ENCODE measurements at places on chromosomes 3 and 15.
A peak's percentile ranks its signal among the peaks of the same experiment; 100 is the strongest.

DNA sequence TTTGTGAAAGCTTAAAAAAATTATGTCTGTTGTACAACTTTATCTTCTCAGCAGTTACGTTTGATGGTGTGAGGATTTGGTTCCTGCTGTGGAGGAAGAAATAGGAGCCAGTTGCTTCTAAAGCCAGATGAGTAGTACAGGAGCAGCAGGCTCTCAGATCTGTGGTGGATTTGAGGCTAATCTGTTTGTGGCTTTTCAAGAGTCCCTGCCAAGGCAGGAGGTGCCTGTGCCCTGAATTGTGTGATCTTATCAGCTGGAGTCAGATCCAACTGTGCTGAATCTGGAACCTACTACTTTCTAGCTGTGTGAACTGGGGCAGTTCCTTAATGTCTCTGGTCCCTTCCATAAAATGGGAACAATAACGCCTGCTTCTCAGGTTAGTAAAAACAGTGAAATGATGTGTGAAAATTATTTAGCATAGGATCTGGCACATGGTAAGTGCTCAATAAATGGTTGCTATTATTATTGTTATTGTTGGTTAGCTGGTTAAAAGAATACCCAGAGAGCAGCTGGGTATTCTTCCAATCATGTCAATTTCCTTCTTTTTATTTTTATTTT lies 7.7 kb downstream of the CLDN11 start:
- DNase-seq = no peak

DNA sequence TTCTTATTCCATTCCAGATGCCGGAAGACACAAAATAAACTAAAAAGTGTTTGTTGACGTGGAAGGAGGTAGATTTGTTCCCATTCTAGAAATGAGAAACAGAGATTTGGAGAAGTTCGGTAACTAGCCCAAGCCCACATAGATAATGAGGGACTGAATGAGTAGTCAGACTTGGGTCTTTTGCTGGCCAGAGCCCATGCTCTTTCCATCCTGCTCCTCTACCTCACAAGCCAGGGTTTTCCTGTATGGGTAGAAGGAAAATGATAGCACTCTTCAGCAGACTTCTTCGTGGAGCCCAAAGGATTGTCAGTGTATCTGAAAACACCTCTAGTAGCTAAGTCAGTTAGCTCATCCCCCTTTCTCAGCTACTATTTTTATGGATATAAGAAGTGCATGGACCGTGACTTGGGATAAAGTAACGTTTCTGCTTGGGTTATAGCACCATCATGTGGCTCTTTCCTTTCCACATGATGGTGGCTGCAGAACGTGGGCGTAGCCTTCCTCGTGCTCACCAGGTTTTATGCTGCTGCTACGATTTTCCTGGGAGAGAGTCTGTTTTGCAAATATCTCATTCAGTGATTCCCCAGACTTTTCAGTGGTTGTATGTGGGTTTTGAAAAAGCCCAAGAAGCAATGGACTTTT lies 84.6 kb downstream of the DGKG start:
- DNase-seq = no peak

- DNase-seq = no peak
These were observed 346.6 kb downstream of the EPHB1 start for GRCh38 chr3:135141672-135142071.

DNA sequence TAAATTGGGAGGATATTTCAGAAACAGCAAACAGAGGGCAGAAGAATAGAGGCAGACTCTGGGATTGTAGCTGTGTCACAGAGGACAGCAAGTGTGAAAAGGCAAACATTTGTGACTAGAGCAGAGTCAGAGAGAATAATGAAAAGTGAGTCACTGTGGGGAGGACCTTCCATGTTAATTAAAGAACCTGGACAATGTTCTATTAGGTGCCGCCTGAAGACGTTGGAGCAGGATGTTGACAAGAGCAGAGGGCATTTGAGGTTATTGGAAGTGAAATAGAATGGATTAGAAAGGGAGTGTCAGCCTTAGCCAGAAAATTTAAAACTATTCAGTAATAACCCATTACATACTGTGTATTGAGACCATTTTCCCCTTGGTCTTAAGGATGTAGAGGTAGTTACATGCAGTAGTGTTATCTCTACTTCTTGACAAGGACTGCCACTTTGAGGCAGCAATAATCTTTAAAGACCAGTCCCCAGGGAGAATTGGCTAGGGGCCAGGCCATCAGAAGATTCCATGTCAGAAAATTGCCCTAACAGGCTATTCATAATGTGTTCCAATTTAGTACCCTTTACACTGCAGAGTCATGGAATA lies 5.8 kb downstream of the ACKR2 start:
- no peak for DNase-seq

GRCh38 chr15:69951256-69951897 lies 146.3 kb downstream of the TLE3 start:
- DNase-seq = no peak

DNA sequence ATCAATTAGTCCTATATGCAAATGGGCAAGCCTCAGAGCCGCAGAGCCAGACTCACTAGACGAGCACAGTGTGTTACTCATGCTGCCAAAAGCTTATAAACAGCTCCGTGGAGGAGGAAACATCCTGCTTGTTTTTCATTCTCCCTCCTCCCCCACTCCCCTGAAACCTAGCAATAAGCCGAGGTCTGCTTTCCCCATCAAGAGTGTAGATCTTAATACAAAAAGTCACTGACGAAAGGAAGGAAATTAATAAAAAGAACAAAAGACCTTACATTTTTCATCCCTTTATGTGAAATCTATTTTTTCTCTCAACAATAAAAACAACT lies 88.5 kb downstream of the XXYLT1 start:
- no peak for DNase-seq

DNA sequence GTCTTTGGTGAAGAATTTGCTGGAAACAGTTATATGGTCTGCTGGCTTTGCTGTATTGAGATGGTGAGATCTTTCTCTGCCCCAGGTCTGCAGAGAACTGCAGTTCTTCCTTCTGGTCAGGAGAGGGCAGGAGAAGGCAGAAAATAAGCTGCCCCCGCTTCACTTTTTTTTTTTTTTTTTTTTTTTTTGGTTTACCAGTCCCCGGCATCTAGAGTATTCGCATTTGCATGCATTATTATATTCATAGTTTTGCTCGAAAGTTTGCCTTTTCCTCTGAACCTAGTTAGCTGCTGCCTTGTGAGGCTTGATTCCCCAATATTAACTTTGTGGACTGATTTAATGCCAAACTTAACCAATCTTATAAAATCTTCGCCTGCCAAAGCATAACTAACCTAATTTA lies 10.6 kb upstream of the PARL start:
- peak; percentile 70 for DNase-seq

DNA sequence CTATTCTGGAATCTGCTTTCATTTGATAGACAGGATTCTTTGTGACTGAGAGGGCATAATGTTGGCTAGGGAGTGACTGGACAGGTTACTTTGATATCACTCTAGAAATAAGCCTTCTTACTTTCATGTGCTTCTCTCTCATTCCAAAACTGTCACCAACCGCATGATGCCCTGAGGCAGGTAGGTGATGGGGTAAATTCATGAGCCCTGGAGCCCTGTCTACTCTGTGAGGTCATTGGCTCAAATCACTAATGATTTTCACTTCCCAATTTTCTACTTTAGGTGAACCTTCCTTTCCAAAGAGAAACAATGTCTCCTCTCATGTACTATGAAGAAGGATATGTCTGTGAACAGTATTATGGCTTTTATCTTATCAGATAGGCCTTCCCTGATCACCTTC lies 596.7 kb downstream of the TUSC7 start:
- no peak for DNase-seq

GRCh38 chr15:65338366-65338765 lies 33.9 kb downstream of the RNU5B-1 start:
- no peak for DNase-seq

DNA sequence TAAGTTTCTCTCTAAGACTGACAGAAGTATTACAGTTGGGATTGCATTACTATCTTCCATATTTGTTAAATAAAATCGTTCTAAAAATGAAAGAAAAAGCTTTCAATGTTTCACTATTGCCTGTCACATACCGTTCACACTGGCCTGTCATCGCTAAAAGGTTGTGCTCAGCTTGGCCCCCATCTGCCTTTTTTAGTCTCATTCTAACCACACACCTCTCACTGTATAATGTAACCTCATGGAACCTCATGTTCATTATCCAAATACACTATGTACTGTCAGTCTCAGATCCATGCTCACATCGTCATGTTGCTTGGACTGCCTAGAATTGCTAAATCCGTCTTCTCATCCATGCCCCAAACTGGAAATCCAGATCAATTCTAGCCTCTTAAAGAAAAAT lies 637.8 kb upstream of the ROBO1 start:
- no peak for DNase-seq

- no peak for DNase-seq
These were observed 181.4 kb upstream of the UBE2E1 start for GRCh38 chr3:23624305-23624704.

DNA sequence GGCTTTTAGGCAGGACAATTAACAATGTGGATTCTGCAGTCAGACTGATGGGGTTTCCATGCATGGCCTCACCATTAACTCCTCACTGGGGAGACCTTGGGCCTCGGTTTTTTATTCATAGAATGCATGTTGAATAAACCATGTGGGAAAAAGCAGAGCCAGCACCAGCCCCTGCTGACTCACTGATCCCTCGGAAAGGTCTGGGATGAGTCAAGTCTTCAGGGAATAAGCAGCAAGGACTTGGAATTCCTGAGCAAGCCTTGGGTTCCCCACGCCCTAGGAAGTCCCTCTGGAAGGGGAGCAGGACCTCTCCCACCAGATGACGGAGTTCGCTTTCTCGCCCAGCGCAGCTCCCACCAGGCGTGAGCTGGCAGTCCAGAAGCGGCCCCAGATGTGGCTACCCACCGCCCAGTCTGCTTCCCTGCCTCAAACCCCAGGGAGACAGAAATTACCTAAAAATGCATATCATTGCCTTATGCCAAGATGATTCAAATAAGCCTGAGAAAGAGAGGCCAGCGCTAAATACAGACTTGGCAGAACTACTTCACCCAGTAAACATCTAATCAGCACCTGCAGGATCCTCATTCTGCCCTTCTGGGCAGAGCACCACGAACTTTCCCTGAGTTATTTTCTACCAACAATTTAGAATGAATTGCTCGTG lies 45.4 kb downstream of the BTD start:
- DNase-seq = no peak

- no peak for DNase-seq
These were observed 327.9 kb upstream of the TRIM42 start for GRCh38 chr3:140349938-140350337.

DNA sequence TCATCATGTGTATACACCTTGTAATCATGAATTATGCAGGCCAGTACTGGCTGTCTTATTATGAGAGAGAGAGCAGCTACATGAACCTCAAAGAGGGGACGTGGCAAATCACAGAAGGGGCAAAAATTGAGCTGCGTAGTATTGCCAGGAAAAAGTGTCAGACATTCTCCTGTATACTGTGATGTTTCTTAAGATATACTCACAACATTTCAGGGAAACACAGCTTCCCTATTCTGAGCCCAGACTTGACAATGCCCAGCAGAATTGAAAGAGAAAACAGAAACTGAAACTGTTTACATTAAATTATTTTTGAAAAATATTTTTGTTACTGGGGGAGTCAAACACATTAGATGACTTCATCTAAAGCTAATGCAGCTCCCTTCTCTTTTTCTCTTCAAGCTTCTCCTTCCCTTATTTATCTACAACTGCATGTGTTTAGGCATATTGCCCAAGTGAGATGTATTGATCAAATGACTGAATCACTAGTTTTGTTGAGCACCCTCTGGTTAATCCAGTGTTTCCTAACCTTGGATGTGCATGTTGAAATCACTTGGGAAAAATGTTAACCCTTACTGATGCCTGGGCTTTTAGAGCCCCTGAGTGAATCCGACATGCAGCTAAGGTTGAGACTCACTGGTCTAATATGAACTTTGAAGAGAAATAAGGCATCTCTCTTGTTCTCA lies 39.5 kb downstream of the CADPS start:
- DNase-seq = no peak

DNA sequence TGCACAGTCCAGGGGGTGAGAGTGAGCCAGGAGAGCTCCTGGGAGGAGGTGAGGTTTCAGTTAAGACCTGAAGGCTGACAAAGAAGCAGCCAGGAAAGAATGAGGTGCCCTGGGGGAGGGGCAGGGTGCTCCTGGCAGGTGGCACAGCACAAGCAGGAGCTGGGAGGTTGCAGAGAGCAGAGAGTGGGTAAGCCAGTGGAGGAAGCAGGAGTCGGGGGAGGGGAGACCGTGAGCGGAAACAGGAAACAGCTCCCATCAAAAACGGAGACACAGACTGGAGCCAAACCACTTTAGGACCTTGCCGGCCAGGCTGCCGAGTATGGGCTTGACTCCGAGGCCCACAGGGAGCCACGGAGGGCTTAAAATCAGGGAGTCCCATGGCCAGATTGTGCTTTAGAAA lies 12.1 kb upstream of the FBLN2 start:
- DNase-seq = no peak

GRCh38 chr3:197430934-197431333 lies 124.8 kb downstream of the BDH1 start:
- DNase-seq = no peak

DNA sequence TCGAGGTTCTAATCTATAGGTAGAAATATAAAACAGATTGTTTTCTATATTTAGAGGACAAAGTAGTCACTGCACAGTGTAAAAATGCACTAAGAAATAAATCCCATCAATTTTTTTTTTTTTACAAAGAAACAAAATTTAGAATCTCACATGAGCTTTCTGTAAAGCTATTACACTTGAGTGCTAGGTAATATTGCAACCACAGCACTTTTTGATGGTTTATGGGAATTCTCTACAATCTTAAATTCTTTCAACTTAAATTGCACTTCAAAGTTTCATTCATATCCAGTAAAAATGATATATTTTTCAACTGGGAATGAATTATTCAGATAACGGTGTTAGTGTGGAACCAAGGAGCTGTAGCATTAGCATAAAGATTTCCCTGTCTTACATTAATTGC lies 1035.4 kb downstream of the SQOR start:
- no peak for DNase-seq

- DNase-seq = no peak
These were observed 294.2 kb downstream of the TIGIT start for GRCh38 chr3:114587986-114588385.

DNA sequence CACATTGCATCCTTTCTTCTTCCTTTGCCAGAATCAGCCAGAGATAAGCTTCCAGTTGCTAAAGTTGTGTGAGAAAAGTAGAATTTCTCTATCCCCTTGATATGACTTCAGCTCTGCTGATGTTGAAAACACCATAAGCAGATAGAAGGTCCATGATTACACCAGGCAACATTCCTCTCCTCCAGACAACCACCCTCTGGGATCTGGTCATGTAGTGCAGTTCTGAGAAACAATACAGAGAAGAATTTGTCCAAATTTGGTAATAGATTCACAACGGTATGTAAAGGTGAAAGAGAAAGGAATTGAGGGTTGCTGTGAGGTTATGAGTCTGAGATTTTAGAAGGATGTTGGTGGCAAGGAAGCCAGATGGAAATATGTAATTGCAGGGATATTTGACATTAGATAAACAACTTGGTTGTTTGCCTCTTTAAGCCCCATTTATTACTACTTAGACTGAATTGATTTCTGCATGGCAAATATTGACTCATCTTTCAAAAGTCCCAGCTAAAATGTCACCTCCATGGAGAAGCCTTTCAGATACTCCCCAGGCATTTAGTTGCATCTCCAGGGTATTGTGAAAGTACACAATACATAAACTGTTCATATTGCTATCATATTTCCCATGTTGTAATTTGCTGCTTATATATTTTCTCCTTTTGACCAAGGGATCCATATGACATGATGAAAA lies 134.9 kb downstream of the GAP43 start:
- no peak for DNase-seq

Data from GM12891 (cell line).